ENCODE measurements at places on chromosomes 2 and 18.

GRCh38 chr2:236661061-236661761 is 91.6 kb downstream of the ACKR3 start:
- peak; percentile 93 for DNase-seq

DNA sequence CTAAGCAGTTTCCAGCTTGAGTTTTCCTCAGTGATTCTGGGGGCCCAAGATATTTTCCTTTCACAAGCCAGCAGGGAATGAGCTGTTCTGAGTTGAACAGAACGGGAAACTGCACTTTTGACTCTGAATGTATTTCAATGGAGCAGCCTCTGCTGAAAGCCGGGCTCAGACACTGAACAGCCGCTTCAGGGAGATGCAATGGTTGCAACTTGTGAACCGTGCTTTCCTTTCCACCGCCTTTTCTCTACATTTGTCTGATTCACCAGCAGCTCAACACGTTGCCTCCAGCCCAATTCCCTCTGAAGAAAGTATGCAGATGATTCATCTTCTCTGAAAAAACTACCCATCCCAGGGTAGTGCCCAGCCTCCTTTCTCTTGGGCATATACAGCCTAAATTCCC is 119.3 kb upstream of the PKDCC start:
- peak; percentile 71 for DNase-seq

- no peak for DNase-seq
Observed at GRCh38 chr2:10080536-10081304, 509 bp upstream of the CYS1 start.

- peak; percentile 47 for DNase-seq
Observed at GRCh38 chr2:127611076-127611925, 34.7 kb upstream of the GPR17 start.

DNA sequence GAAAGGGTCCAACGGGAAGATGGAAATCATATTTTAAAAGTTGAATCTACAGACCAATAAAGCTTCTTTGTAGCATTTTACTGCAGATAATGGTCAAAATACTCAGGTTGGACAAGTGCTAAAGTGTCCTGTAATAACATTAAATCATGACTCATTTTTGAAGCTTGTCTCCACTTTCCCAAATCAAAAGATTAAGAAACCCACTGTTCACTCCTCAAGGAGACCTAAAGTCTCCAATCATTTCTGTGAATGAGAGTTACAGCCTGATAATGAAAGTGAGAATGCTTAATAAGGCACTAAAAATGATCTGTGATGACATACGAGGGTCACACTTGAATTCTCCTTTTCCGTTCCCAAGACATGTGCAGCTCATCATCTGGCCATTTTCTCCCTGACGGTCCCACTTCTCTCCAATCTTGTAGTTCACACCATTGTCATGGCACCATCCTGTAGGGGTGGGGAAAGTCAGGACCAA is 53.4 kb downstream of the ATIC start:
- no peak for DNase-seq

DNA sequence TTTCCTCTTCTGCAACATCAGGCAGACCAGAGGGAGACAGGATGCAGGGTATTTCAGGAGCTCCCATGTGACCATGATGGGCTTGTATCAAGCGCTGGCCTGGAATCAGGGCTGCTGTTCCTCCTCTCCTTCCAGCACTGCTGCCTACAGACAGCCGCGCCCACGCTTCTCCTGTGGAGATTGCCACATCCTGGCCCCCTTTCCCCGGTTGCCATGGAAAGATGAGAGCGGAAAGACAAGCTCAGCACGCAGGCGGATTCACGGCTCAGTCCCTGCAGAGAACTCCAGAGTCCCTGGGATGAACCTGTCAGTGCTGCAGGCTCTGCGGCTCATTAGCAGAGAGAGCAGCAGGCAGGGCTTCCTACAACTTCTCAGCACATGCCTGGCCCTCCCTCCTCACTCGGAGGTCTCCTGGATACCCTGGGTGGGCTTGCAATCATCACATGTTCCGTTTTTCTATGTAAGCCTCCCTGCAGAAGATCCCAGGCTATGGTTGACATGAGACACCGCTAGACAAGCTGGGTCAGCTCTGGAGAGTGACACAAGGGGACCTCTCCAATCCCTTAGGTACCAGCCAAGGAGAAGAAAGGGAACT is 497.8 kb upstream of the MYT1L start:
- peak; percentile 38 for DNase-seq

DNA sequence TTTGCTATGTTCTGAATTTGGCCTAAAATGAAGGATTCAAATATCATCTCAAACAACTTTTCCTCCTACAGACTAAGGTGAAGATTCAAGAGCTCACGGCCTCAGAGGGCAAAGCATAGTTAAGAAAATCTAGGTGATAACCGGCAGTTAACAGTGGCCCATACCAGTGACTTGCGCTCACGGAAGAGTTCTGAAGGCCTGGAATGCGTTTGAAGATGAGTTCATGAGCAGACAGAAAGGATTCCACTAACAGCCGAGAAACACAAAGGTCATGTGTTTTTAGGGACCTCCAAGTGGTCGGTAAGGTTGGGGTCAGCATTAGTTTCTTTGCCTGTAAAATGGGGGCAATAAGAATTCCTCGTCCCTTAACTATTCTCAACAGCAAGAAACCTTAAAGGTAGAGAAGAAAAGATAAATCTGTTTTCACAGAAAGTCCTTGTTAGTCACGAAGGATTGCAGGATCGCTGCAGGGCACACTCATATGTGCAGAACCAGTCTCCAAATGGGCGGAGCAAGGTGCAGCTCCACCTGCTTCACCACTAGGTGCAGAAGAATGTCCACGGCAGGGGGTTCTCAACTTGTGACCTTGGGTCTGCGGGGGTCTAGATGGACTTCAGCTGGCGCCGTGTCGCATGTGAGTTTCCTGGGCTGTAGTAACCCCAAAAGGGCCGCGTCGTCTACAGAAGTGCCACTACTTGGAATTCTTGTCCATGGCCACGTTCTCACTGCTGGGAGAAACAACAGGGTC is 708 bp upstream of the RPIA start:
- DNase-seq, result no peak

- no peak for DNase-seq
Observed at GRCh38 chr2:64858541-64859311, 130.5 kb upstream of the SLC1A4 start.

DNA sequence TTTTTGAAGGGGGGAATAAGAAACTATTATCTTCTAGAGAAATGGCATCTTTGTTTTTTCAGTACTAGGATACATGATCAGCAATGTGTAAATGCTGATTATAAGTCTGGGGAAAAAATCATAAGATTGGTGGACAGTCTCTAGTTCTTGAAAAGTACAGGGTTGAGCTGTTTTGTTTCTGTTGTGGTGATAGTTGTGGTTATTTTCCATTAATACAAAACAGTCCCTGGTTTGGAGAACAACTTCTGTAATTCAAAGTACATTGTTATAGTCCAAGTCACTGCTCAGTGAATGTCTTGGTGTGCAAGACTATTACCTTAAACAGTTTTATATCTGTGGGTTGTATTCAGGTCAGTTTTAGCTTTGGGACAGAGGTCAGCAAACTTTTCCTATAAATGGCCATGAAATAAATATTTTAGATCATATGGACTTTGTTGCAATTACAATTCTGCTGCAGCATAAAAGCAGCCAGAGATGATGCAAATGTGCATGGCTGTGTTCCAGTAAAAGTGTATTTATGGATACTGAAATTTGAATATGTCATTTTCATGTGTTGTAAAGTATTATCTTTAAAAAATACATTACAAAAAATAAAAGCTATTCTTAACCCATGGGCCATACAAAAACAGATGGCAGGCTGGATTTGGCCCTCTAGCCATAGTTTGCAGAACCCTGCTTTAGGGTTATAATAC is 111.0 kb downstream of the CERS6 start:
- no peak for DNase-seq

DNA sequence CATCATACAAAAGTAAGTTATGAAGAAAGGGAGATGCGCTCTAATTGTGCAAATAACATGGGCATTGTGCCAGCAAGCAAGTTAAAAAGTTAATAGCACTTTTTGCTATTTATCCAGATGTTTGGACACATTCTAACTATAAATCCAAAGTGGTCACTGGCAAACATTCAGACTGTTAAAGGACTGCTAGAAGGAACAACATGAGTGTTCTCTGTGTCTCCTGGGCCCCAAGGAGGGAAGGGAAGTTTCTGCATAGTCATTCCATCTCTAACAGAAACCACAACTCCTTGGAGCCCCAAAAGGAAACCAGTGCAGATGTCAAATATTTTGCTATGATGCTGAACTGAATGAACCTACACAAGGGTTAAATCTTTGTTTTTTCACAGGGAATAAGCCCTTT is 213.3 kb upstream of the HNRNPA3 start:
- DNase-seq, result no peak

DNA sequence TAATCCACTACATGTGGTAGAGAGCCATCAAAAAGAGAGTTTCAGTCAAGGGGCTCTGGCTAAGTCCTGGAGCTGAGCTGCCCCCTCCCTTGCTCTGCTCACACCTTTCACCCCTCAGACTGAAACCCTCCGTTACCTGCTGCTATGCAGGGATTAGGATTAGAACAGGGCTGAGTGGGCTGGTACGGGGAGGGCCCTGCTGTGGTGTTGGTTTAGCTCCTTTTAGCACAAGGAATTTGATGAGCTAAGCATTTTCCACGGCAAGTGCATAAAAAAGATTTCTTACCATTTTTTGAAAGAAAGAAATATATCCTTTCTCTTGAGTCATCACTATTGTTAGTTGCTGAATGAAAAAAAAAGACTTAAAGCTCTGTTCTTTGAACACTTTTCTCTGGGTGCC is 46.3 kb downstream of the TCF7L1 start:
- no peak for DNase-seq

DNA sequence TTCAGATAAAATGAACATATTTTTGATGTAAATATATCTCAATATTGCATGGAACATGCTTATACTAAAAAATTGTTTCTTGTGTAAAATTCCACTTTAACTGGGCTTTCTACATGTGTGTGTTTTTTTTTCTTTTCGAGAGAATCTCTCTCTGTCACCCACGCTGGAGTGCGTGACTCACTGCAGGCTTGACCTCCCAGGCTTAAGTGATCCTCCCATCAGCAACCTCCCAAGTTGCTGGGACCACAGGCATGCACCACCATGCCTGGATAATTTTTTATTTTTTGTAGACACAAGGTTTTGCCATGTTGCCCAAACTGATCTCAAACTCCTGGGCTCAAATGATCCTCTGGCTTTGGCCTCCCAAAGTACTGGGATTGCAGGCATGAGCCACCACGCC is 254.6 kb downstream of the LOXHD1 start:
- DNase-seq, result peak; percentile 73

DNA sequence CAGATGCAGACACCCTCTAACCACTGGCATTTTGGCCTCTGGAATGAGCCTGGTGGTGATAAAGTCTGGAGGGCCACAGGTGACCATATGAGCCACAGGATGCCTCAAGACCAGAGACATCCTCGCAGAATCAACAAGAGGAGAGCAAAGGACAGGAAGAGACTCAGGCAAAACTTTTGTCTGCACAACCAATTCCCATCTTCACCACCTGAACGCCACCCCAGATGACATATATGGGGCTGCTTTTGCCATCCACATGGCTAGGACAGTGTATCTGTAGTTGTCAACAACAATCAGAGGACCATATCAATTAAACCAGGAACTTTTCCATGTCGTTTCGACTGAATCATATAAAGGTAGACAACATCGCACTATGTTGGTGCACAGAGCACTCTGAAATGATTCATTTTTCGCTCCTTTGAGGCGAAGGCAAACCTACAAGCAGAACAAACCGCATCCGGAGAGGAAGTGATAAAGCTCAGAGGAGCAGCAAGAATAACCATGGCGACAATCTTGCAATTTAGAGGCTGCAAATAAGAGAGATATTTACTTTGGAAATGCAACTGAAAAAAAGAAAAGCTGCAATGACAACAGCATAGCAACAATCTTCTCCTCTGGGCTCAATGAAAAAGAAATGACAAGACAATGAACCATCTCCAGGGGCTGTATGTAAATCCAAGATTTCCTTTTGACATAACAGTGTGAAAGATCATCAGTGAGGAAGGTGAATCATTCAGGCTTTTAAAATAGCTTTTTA is 204.5 kb downstream of the ARL4C start:
- no peak for DNase-seq

GRCh38 chr2:26633993-26634595 is 7.1 kb downstream of the CIB4 start:
- DNase-seq, result peak; percentile 56

DNA sequence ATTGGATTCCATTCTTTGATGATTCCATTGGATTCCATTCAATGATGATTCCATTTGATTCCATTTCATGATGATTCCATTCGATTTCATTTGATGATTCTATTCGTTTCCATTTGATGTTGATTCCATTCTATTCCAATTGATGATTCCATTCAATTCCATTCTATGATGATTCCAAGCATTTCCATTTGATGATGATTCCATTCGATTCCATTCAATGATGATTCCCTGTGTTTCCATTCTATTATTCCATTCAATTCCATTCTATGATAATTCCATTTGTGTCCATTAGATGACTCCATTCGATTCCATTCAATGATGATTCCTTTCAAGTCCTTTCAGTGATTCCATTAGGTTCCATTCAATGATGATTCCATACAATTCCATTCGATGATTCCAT is 1090.5 kb downstream of the RPIA start:
- DNase-seq, result no peak

GRCh38 chr18:48051945-48052840 is 121.7 kb upstream of the SMAD2 start:
- no peak for DNase-seq

- DNase-seq, result no peak
Observed at GRCh38 chr2:202069170-202070067, 3.6 kb upstream of the KIAA2012 start.

- DNase-seq, result no peak
Observed at GRCh38 chr18:24656551-24657443, 196.4 kb downstream of the HRH4 start.

- no peak for DNase-seq
Observed at GRCh38 chr2:151518802-151519201, 109.1 kb downstream of the RIF1 start.

GRCh38 chr2:133661392-133661791 is 93.1 kb upstream of the NCKAP5 start:
- DNase-seq, result no peak

DNA sequence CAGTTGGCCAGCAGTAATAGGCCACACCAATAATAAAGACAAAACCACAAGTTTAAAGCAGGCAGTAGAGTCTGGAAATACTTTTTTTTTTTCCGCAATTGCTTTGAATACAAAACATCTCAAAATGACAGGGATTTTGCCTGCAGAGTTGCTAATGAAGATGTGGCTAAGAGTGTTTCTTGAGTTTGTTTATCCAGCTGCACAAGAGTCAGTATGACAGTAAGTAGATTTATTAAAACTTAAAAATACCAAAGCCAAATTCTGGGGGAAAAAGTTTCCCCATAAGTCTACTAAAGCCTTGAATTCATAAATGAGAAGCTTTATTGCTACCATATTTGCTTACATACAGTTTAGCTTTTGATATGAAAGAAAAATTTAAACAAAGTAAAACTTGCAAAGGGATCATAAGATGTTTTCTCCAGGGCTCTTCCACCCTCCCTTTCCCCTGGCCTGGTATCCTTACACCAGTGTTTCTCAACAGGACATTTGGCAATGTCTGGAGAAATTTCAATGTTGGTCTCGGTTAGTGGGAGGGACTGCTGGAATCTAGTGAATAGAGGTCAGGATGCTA is 3.9 kb upstream of the DSEL start:
- DNase-seq, result no peak

Data from islet precursor cell (in vitro differentiated cells).